ENCODE measurements at places on chromosomes 1 and 21.

GRCh38 chr1:230869500-230869899 lies 1.2 kb upstream of the C1orf198 start:
- no peak for DNase-seq
- H3K4me1 ChIP-seq: peaks cover 40% of the 10 kb centered on the region
- peak overlapping the region; percentile 96 for H3K4me3 ChIP-seq
- peak overlapping the region; percentile 99 for H3K27ac ChIP-seq
- H3K27me3 ChIP-seq: no peaks in the 10 kb centered on the region

GRCh38 chr21:44626262-44626661 lies 631 bp upstream of the KRTAP10-9 start:
- DNase-seq: no peak
- peaks cover 4% of the 10 kb centered on the region for H3K27me3 ChIP-seq
- H3K4me1 ChIP-seq: no peaks in the 10 kb centered on the region
- peaks cover 8% of the 10 kb centered on the region for H3K36me3 ChIP-seq
- H3K27ac ChIP-seq: no peak overlapping the region

DNA sequence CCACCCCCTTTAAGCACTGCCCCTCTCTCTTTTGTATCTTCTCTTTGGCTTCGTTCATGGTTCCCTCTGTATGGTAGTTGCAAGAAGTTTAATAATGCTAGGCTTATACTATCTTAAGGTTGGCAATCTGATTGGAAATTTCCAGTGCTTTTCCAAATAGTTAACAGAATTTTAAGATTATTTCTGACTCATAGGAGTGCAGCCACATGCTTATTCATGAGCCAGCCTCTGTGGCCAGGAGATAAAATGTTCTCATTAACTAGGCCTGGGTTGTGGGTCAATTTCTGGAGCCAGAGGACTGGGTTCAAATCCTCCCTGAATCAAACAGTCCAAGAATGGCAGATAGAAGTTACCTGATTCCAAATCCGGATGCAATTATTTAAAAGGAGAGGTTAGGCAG lies 103.1 kb downstream of the ATP6V1G3 start:
- no peak overlapping the region for H3K27ac ChIP-seq
- DNase-seq: no peak
- no peak overlapping the region for H3K4me3 ChIP-seq
- peaks cover 5% of the 10 kb centered on the region for H3K4me1 ChIP-seq

DNA sequence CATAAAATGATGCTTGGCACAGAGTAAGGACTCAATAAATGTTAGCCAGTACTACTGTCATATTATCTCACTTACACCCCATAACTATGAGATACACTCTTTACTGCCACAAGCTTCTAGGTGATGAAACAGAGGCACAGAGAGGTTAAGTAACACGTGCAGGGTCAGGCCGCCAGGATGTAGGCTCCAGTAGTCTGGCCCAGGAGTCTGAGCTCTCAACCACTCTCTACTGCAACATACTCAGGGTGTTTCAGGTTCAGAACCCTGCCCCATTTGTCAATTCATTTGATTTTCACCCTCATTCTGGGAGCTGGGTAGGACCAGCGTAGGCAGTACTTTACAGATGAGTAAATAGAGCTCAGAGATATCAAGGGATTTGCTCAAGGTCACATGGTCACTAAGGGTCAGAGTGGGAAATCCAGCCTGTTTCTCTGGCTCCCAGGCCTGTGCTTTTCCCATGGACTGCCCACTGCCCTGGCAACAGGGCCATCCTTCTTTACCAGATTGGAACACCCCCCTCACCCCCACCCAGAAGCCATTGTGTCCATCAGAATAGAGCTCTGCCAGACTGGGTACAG lies 21.2 kb downstream of the IQGAP3 start:
- no peak overlapping the region for H3K4me3 ChIP-seq
- H3K36me3 ChIP-seq: peaks cover 11% of the 10 kb centered on the region
- no peak for DNase-seq
- H3K4me1 ChIP-seq: no peaks in the 10 kb centered on the region
- no peaks in the 10 kb centered on the region for H3K27me3 ChIP-seq

- DNase-seq: no peak
- no peak overlapping the region for H3K4me3 ChIP-seq
- no peak overlapping the region for H3K27ac ChIP-seq
- H3K27me3 ChIP-seq: no peaks in the 10 kb centered on the region
Measured at GRCh38 chr1:119410961-119411360, 4.0 kb upstream of the HSD3B2 start.

DNA sequence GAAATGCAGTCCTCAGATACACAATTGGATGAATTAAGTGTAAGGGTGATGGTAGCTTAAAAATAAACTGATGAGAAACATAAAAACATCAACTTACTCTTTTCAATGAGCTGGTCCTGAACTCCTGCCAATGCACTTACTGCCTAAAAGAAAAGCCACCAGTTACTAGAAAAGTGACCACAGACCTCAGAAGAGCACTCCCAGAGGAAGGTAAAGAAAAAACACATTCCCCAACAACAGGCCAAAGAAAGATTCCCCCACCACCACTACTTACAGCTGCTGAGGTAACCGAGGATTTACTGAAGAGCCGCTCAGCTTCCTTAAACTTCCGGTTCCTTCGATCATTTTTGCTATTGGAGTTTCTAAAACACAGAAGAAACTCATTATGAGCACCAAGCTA lies 5.4 kb downstream of the MEAF6 start:
- peak overlapping the region; percentile 36 for H3K4me3 ChIP-seq
- H3K27me3 ChIP-seq: no peaks in the 10 kb centered on the region
- peaks cover 15% of the 10 kb centered on the region for H3K36me3 ChIP-seq
- H3K4me1 ChIP-seq: peaks cover 14% of the 10 kb centered on the region
- no peak for DNase-seq
- H3K27ac ChIP-seq: no peak overlapping the region

- no peak for DNase-seq
- H3K4me1 ChIP-seq: no peaks in the 10 kb centered on the region
- no peaks in the 10 kb centered on the region for H3K27me3 ChIP-seq
- no peak overlapping the region for H3K4me3 ChIP-seq
- H3K36me3 ChIP-seq: no peaks in the 10 kb centered on the region
Measured at GRCh38 chr1:221728037-221728505, 13.8 kb downstream of the DUSP10 start.

DNA sequence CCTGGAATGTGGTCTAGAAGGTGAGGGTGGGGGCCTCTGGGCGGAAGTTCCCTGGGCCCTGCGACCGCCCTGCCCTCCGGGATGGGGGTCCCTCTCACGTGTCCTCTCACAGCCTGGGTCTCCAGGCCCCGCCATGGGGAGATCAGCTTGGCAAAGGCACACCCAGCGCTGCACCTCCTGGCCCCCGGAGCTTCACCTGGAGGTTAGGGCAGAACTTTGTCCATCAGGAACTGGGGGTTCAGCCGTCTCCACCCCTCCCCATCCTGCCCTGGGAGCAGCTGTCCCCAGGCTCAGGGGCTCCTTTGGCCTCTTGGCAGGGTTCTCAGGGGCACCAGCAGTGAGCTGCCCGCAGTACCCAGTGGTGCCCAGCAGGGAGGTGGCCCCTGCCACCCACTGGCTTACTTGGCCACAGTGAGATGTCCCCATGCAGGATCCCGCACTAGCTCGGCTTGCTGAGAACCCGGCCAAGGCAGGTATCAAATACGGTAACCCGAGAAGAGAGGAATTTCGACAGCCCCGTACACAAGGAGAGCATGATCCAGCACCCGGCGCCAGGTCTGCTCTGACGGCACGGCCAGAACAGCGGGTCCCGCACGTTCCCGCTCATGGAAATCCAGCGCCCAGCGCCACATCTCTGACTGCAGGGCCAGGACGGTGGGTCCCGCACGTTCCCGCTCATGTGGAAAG lies 36.7 kb downstream of the RRP1 start:
- no peaks in the 10 kb centered on the region for H3K27me3 ChIP-seq
- H3K4me1 ChIP-seq: no peaks in the 10 kb centered on the region
- H3K36me3 ChIP-seq: no peaks in the 10 kb centered on the region
- no peak for DNase-seq
- no peak overlapping the region for H3K27ac ChIP-seq

DNA sequence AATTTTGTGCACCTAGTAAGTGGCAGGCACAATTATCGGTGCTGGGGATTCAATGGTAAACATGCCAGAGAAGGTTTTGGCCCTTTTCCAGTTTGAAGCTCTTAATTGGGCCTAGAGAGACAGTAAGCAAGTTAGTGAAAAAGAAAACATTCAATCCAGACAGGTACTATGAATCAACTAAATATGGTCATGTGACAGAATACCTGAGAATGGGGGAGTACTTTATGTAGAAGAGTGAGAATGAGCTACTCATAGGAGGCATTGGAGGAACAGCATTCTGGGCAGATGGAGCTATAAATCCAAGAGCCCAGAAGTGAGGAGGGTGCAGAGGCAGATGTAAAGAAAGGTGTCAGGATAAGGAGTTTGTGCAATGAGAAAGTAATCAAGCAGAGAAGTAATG lies 1017.9 kb downstream of the ADGRL2 start:
- H3K4me1 ChIP-seq: peaks cover 3% of the 10 kb centered on the region
- H3K27me3 ChIP-seq: no peaks in the 10 kb centered on the region
- no peaks in the 10 kb centered on the region for H3K36me3 ChIP-seq

GRCh38 chr21:36524477-36524876 lies 44.6 kb upstream of the CLDN14 start:
- H3K27ac ChIP-seq: no peak overlapping the region
- no peaks in the 10 kb centered on the region for H3K36me3 ChIP-seq
- H3K4me1 ChIP-seq: no peaks in the 10 kb centered on the region
- no peak for DNase-seq
- H3K27me3 ChIP-seq: peaks cover 6% of the 10 kb centered on the region

- H3K27me3 ChIP-seq: no peaks in the 10 kb centered on the region
- DNase-seq: no peak
- H3K4me1 ChIP-seq: peaks cover 19% of the 10 kb centered on the region
- H3K36me3 ChIP-seq: no peaks in the 10 kb centered on the region
- no peak overlapping the region for H3K4me3 ChIP-seq
Measured at GRCh38 chr1:109198043-109198695, 15.5 kb upstream of the SARS1 start.

- H3K4me3 ChIP-seq: no peak overlapping the region
- no peak overlapping the region for H3K27ac ChIP-seq
- H3K36me3 ChIP-seq: no peaks in the 10 kb centered on the region
- H3K27me3 ChIP-seq: no peaks in the 10 kb centered on the region
Measured at GRCh38 chr1:234861761-234862160, 251.8 kb upstream of the IRF2BP2 start.

GRCh38 chr1:83960669-83961277 lies 38.2 kb downstream of the TTLL7 start:
- DNase-seq: no peak
- H3K4me1 ChIP-seq: no peaks in the 10 kb centered on the region
- H3K27ac ChIP-seq: no peak overlapping the region
- H3K4me3 ChIP-seq: no peak overlapping the region
- H3K27me3 ChIP-seq: no peaks in the 10 kb centered on the region
- H3K36me3 ChIP-seq: no peaks in the 10 kb centered on the region

GRCh38 chr21:43646550-43647260 lies 12.6 kb downstream of the HSF2BP start:
- no peaks in the 10 kb centered on the region for H3K27me3 ChIP-seq
- no peak overlapping the region for H3K27ac ChIP-seq
- no peaks in the 10 kb centered on the region for H3K36me3 ChIP-seq
- peaks cover 12% of the 10 kb centered on the region for H3K4me1 ChIP-seq

DNA sequence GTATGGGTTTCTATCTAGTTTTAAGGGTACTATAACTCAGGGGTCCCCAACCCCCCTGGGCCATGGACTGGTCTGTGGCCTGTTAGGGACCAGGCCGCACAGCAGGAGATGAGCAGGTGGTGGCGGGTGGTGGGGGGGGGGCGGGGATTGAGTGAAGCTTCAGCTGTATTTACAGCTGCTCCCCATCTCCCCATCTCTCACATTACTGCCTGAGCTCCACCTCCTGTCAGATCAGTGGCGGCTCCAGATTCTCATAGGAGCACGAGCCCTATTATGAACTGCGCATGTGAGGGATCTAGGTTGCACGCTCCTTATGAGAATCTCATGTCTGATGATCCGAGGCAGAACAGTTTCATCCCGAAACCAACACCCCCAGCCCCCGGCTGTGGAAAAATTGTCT lies 95.1 kb upstream of the SLC45A1 start:
- DNase-seq: no peak
- peaks cover 3% of the 10 kb centered on the region for H3K36me3 ChIP-seq
- H3K4me3 ChIP-seq: no peak overlapping the region
- no peak overlapping the region for H3K27ac ChIP-seq
- peaks cover 7% of the 10 kb centered on the region for H3K4me1 ChIP-seq
- no peaks in the 10 kb centered on the region for H3K27me3 ChIP-seq

DNA sequence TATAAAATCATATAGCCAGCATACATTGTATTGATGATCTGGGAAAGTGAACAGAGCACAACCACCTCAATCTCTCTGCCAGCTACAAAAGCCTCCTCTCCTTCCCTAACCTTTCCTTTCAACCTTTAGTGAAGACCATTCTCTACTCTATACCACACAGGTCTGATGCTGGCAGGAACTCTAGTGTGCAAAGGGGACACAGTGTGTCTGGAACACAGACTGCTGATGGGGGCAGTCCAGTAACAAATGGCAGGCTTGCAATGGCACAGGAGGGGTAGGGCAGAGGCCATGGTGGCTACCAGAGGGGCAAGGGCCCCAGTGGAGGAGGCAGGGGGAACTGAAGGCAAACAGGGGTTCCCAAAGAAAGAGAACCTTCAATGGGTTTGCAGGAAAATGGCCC lies 37.0 kb downstream of the CEP170 start:
- H3K27me3 ChIP-seq: no peaks in the 10 kb centered on the region
- no peak overlapping the region for H3K4me3 ChIP-seq
- H3K4me1 ChIP-seq: no peaks in the 10 kb centered on the region
- peaks cover 44% of the 10 kb centered on the region for H3K36me3 ChIP-seq
- H3K27ac ChIP-seq: no peak overlapping the region

GRCh38 chr1:177710696-177711620 lies 258.9 kb downstream of the SEC16B start:
- H3K4me3 ChIP-seq: no peak overlapping the region
- H3K27ac ChIP-seq: no peak overlapping the region
- H3K27me3 ChIP-seq: peaks cover 5% of the 10 kb centered on the region
- H3K36me3 ChIP-seq: no peaks in the 10 kb centered on the region
- H3K4me1 ChIP-seq: no peaks in the 10 kb centered on the region

DNA sequence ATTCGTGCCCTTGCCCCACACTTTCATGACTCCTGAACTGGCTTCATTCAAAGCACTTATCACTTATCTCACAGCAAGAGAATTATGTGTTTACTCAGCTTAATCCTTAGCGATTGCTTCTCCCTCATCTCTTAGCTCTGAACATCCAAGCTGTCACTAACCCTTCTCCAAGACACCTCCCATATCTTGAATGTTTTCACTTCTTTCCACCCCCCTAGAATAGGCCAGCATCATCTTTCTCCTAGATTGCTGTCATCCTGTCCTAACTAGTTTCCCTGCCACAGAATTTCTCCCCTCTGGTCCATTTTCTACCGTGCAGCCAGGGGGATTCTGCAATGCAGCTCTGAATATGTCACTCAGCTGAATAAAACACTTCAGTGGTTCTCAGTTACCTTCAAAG lies 68.6 kb upstream of the SPATA6 start:
- H3K27ac ChIP-seq: peak overlapping the region; percentile 1
- peaks cover 52% of the 10 kb centered on the region for H3K27me3 ChIP-seq
- no peak for DNase-seq
- H3K36me3 ChIP-seq: no peaks in the 10 kb centered on the region
- H3K4me1 ChIP-seq: no peaks in the 10 kb centered on the region
- no peak overlapping the region for H3K4me3 ChIP-seq
